ENCODE measurements at places on chromosomes 6 and 20.

DNA sequence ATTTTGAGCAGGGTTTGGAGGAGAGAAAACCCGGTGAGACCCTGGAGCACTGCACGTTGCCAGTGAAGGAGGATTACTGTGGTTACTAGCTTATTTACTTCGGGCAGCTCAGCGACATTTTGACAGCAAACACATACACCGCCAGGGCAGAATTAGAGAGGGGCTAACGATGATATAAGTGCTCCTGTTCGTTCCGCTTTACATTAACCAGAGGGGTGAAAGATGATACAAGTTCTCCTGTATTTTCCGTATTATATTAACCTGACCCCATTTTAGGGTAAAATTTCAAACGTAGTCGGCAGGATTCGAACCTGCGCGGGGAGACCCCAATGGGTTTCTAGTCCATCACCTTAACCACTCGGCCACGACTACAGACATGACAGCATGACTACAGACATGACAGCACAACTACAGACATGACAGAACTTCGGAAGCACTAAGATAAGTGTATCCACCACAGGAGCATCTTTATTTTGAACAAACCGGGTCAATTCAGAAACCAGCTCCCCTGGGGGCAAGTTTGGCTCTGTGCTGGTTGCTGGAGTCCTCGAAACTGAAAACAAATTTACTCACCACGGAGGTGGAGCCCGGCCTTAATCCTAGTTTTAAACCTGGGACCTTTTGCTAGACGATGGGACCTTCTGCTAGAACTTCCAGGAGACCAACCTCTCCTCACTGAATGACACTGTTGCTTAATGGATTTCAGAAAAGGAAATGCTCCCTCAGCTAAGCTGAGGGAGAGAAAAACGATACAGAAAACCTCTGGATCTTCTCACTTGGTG lies 80.4 kb upstream of the ZNF184 start:
- DNase-seq: no peak

- no peak for DNase-seq
Measured at GRCh38 chr6:136798044-136798443, 5.8 kb upstream of the MAP3K5 start.

DNA sequence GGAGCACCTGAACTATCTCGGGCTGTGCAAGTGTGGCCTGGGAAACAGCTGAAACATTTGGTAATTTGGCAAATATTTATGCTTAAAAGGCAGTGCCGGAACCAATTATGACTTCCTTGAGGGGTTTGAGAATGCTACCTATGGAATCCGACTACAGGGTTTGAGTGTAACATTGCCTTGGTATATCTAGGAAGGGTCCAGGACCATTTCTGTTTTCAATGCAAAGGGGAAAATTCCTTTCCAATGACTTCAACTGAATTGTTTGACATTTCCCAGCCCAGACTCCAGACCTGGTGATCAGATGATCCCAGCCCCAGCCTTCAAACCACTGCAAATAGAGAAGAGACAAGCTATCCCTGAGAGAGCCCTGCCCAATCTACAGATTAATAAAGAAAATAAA lies 4.6 kb upstream of the PPP1R3G start:
- DNase-seq: no peak

DNA sequence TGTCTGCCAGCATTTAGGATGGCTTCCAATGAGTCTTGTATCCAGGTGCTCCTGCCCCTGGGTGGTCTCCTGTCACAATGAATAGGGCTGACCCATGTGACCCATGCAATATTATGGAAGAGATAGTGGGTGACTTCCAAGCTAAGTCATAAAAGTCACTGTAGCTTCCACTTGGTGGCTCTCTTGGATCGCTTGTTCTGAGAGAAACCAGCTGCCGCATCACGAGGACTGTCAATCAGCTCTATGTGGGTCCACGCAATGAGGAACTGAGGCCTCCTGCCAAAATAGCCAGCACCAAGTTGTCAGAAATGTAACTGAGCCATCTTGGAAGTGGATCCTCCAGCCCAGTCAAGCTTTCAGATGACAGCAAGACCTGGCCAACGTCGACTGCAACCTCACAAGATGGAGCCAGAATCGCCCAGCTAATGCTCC lies 14.9 kb upstream of the MATN4 start:
- peak; percentile 92 for DNase-seq

DNA sequence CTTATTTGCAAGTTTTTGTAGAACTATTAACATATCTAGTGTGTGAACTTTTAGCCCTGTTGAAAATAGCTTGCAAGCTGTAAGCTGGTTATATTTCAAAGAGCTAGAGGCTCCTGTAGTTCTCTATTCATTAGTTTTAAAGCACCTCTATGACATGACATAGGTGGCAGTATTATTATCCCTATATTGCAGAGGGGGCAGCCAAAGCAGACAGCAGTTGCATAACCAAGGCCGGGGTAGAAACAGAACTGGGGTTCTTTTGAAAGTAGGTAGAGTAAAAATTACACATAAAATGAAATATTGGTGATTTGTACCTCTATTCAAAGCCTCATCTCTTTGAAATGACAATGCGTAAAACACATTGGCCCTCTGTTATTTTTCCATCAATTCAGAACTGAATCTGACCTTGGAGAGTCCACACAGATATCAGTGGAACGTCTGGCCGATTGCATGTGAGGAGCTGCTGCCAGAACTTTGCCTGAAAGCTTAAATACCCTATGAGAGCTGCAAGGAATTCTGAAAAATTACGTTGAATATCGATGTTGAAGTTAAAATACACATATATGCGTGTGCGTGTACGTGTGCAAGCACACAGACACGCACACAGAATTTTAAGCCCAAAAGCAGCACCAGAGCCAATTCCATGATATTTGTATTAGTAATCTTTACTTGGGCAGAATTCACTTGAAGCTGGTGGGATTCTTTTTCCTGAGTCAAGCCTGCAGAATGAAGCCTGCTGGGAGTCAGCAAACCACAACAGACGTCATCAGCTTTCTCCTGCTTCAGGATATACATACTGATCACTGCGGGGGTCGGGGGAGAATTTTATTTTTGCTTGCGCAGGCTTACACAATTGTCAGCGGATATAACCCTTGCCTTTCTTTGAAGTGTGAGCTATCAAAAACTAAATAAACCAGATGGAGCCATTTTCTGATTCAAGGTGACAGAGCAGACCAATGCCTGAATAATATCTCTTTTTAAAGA lies 163.2 kb downstream of the PDE7B start:
- no peak for DNase-seq

- no peak for DNase-seq
Measured at GRCh38 chr6:6752129-6752528, 163.6 kb downstream of the LY86 start.

GRCh38 chr6:156197513-156197912 lies 579.7 kb upstream of the ARID1B start:
- DNase-seq: peak; percentile 65

DNA sequence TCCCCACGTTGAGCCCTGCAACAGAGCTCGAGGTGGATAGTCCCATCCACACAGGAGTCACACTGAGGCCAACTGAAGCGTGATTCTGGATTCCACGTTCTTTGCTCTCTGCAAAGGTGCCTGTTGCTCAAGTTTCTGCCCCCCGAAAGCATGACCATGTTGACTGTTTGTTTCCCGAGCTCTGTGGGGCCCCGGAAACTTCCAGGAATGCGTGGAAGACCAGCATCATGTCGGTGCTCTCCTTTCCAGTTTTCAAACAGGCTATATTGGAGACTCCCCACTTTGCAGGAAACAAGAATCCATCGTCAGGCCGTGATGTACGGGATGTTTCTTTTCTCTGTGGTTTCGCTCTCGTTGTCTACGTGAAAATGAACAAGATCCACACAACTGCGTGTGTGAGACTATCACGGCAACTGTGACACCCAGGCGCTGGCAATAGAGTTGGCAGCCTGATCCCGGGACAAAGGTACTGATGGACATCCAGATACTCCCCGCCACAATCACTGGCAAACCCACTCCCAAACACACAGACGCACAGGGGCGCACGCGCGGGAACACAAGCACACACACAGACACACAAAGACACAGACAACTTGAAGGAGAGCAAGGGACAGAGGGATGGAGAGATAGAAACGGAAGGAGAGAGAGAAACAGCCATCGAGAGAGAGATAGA lies 444.6 kb upstream of the DEFB115 start:
- no peak for DNase-seq

DNA sequence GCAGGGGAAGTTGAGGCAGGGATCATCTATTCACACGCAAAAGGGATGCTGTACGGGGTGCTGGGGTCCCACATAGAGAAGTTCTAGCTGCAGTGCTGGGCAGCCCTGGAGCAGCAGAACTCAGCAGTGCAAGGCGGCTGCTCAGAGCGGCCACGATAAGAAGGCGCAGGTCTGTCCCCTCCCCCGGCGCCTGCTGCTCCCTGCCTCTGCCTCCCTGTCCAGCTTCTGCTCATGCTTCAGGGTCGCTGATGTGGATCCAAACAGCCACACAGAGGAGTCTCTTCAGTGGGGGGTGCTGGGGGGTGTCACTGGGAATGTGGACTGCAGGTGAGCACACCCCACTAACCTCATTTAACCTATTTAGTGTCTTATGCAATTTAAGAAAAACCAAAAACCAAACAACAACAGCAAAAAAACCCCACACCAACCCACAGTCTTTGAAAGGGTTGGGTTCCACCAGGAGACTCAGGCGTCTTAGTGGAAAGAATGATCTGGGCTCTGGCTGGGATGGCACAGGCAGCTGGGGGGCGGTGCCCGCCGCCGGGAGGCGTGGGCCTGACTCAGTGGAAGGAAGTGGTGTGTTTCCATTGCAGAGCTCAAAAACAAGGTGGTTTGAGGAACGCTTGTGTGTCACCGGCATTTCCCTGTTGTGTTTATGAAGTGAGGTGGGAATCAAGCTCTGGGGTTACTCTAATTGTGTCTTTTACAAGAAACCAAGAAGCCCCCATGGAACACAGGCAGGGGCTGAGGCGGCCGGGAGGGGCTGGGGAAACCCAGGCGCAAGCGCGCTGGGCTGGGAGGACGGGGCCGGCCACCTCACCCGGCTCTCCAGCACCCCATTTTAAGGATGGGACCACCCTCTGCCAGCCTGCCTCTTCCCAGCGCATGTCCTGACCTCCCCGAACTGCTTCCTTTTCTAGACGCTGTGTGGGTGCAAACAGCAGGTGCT lies 55.1 kb downstream of the IRF4 start:
- DNase-seq: no peak

GRCh38 chr6:97077380-97077779 lies 152.9 kb downstream of the KLHL32 start:
- DNase-seq: no peak

Measured in suppressor macrophage (primary cell).